GOT3 (cell line): ENCODE measurements at places on chromosomes 13 and 19.

DNA sequence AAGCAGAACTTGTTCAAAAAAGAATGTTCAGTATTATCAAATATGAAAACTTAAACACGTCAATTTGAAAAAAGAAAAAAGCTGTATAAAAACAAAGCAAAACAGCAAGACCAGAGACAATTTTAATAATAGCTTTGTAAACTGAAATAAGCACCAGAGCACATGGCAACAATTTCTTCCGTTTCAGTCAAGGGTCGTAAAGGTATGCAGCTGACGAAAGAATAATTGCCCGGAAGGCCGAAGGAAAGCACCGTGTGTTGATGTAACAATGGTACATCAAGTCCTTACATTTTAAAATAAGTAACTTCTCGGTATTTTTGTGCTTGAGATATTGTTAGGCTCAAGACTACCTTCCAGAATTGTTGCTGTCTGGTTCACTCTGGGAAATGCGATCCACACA is 1.7 kb downstream of the PROSER1 start:
- no peak for DNase-seq

DNA sequence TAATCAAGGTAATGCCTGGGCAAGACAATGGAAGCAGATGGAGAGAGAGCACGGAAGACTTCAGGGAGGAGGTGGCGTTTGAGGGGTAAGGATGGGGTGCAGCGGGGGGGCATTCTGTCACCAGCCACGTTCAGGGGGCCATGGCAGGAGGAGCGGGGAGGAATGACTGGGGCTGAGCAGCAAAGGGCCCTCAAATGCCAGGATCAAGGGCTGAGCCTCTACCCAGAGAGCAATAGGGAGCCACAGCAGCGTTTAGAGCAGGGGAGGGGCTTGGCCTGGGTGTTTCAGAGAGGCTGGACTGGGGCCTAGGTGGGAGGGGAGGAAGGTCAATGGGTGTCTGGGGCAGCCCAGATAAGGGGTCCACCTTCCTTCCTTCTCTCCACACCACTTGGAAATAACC is 44.3 kb downstream of the CELF5 start:
- DNase-seq, result no peak

DNA sequence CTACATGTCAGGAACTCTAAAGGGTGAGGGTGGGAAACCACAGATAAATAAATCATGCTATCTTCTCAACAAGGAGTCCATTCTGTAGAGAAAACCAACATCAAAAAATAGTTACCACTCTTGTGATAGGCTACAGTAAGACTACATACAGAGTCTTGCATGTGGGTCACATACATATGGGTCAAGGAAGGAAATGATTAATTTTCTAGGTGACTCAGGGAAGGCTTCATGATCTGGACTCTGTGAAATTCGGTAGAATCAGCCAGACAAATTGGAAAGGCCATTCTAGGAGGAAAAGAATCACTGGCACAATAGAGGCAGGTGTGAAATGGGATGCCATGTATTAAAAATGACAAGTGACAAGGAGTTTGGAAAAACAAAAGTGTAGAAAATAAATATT is 638.9 kb downstream of the LIG4 start:
- DNase-seq, result no peak

DNA sequence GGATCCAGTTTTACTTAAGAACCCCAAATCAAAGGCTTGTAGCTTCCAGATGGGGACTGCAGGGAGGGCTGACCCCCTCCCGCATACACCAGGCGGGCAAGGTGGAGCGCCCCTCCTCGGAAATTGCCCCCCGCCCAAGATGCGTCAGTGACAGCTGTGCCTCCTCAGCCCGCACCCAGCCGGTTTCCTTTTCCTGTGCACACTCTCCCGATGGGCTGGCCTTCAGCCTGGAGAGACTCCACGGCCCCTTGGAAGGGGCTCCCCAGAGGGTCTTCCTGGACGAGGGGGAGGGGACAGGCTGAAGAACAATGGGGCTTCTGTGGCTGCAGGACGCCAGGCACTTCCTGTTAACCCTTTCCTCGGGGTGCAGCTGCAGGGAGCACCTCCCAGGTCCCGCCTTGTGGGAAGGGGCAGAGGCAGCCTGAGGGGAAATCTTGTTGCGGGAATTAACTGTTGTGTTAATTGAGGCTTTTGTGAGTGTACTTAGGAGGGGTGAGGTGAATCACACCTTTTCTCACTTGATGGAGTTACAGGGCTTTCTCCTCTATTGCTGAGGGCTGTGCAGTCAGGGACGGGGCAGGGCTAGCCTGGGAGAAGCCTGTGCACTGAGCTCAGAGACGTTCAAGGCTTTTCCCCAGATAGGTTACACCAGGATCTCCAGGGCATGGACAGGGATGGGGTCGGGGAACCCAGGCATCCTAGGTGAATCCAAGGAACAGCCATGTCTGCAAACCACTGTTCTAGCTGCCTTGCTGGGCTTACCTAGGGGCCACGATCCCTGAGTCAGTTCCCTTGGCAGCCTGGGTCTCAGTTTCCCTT is 14.3 kb downstream of the IER2 start:
- DNase-seq, result no peak

DNA sequence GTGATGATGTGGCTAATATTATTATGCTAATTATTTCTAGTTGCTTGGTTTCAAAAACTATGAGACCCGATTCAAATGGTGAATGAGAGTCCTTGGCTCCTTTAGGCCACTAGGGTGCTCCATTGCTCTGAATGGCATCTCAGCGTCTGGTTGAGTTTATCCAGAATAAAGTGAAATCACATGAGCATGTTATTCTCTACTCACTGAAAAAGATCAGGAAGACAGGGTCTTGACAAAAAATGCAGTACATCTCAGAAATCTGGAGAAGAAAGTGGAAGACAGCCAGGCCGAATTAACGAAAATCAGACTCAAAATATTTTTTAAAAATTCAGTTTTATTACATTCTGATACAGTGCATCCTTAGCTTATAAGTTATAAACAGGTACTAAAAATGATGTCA is 516.2 kb downstream of the MYO16 start:
- no peak for DNase-seq

DNA sequence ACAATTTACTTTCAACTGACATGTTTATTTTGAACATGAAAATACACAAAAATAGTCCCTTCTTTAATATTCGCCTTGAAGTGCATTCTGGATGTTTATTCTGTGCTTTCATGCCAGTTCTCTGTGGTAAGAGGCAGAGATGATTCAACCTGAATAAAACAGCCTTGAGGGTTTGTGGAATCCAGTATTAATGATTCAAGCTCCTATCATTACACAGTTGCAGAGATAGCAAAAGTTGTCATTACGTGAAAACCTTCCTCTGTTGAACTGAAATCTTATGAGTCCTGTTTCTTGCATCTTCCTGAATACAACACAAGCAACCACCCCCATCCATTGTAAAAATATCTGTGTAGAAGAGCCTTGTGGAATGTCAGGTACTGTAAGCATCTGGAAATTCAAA is 142.3 kb upstream of the HTR2A start:
- no peak for DNase-seq

- no peak for DNase-seq
Observed at GRCh38 chr13:20054586-20054985, 96.1 kb downstream of the ZMYM2 start.
